ENCODE measurements at places on chromosomes 1 and 21.

DNA sequence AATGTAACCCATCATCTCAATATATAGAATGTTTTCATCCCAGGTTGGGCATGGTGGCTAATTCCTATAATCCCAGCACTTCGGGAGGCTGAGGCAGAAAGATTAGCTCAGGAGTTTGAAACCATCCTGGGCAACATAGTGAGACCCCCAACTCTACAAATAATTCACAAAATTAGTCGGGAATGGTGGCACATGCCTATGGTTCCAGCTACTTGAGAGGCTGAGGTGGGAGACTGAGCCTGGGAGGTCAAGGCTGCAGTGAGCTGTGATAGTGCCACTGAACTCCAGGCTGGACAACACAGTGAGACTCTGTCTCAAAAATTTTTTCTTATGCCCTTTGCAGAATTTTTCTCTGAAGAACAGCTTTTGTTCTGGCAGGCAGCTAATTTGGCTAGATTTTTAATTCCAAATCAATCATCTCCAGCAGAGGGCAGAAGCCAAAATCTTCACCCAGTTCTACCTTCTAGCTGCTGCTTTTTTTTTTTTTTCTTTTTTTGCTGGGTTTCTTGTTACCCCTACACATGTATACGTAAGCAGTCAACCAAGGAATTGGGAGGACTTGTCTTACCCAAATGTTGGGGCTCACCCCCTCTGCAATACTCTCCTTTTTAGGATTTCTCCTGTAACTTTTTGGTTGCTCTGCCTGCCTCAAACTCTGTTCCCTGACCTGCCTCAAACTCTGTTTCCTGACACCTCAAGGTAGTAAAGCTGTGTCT is 2.7 kb upstream of the RAD54L start:
- no peak for DNase-seq

GRCh38 chr21:36451506-36451905 is 28.4 kb downstream of the CLDN14 start:
- no peak for DNase-seq

DNA sequence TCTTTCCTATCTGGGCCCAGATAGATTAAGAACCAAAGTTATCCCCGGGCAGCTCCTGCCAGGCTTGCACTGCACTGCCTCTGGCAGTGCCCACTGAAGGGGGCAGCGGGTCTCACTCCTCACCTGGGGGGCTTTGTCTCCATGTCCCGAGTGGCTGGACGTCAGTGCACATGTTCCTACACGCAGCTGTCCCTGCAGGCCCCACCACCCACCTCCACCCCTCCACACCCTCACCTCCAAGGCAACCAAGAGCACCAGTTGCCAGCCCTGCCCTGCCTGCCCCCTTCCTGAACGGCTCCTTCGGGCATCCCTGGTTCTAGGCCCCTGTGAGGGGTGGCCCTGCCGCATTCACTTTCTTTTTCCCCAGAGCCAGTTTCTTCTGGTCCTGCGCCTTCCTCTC is 147.2 kb downstream of the PEX14 start:
- DNase-seq = no peak

DNA sequence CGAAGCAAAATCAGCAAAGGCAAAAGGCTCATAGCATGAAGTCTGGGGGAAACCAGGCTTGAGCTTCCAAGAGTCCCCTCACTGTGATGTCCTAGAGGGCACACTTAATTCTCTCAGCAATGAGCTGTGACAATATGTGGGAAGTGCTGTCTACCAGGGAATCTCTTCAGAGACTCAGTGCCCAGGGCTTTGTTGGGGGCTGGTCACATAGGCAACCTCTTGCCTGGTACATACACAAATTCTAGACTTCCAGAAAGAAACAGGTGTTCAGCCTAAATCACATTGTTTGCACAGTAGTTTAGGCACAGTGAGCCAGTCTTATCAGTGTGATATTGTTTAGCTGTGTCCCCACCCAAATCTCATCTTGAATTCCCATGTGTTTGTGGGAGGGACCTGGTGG is 400.5 kb downstream of the PRDM2 start:
- DNase-seq = no peak

Data from T-helper 2 cell (primary cell).